Germinal center (tissue), 1 donor: ENCODE measurements at places on chromosomes 2 and 18.

GRCh38 chr18:57436191-57436964, 1.2 kb downstream of the ONECUT2 start:
- no peak for DNase-seq

DNA sequence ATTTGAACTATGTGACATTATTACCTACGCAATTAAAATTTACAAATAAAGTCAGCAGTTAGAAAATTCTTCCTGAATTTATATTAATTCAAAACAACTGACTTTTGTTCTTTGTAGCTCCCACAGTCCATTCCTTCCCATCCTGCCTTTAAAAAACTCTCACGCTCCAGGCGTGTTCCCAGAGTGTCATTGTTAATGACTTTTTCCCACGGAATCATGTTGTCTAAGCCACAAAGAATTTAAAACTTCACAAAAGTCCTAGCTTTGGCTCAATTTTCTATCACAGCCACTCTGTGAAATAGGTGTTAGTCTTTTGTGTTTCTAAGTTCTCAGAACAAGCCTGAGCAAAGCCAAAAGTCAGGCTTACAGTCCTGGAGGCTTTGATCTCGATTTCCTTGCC, 26.5 kb downstream of the SLC1A4 start:
- DNase-seq = no peak

GRCh38 chr2:64400733-64401528, 53.0 kb upstream of the LGALSL start:
- no peak for DNase-seq

DNA sequence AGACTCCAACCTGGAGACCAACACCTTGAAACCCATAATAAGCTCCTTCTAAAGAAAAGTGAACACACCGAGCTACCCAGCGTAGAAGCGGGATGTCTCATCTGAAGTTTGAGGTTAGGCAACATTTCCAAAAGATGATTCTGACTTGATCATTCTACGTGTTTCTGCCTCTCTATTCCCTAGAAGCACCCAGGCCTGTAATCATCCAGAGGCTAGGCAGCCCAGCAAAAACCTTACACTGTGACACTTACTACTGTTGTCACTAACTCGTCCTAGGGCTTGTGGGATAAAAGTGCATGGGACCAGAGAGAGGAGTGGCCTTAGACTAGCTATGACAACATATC, 1.4 kb downstream of the ZBTB14 start:
- no peak for DNase-seq

DNA sequence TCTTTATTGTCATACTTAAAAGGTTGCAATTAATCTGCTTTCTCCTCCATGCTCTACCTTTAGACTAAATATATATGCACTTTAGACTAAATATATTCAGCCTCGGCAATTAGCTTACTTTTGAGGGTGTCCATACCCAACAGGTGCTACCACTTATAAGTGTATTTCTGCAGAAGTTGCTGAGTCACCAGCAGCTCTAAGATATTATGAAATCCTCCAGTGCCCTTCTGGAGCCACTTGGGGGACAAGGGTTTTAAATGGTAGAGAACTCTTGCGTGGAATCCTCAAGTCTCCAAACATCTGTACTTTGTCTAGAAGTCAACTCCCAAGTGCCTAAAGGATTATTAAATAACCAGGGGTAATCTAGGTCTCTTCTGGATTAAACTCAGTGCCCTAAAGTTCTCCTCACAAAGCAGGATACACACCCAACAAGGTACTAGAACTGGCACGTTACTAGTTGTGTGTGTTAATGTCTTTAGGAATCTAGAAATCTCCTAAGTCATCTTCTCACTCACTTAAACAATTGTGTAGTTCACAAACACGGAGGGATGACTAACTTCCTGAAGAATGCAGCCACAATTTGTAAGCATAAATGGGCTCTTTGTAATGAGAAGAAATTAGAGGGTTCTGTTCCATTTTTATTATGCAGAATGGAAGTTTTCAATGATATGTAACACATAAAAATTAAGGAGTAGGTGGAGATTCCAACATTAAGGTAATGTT, 159.7 kb downstream of the CD226 start:
- no peak for DNase-seq

- DNase-seq = no peak
These were observed 203.5 kb downstream of the DPP4 start for GRCh38 chr2:161870401-161870930.

DNA sequence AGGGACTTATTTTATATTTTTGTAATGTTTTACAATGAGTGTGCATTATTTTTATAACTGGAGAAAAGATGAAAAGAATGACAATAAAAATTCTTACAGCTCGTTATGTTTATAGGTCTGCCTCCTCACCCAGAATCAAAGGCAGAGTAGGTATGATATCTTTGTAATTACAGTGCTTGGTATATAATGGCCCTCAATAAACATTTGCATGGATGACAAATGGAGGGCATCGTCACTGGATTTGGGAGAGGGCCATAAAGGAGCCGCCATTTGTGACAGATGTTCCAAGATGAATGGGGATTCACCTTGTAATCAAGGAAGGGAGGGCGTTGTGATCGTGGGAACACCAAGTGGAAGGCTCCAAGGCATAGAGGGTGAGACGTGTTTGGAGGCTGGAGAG, 22.6 kb upstream of the GIGYF2 start:
- no peak for DNase-seq
